AG10803 (cell line): ENCODE measurements at places on chromosomes 5 and 9.
A peak's percentile ranks its signal among the peaks of the same experiment; 100 is the strongest.

DNA sequence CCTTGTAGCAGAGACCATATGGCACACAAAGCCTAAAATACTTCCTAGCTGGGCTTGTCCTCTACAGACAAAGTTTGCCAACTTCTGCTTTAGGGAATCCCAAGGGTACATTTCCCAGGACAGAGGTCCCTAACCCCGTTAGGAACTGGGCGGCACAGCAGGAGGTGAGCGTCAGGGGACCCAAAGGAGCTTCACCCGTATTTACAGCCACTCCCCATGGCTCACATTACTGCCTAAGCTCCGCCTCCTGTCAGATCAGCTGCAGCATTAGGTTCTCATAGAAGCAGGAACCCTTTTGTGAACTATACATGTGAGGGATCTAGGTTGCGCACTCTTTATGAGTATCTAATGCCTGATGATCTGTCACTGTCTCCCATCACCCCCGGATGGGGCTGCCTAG lies 88.5 kb upstream of the TRPM3 start:
- no peak for DNase-seq

DNA sequence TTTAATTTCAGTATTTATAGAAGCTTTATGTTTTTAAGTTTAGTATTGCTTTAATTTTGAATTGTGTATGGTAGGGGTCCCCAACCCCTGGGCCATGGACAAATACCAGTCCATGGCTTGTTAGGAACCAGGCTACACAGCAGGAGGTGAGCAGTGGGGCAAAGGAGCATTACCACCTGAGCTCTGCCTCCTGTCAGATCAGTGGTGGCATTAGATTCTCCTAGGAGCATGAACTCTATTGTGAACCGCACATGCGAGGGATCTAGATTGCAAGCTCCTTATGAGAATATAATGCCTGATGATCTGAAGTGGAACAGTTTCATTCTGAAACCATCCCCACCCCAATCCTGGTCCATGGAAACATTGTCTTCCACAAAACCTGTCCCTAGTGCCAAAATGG lies 1.9 kb downstream of the C5 start:
- DNase-seq, result no peak

DNA sequence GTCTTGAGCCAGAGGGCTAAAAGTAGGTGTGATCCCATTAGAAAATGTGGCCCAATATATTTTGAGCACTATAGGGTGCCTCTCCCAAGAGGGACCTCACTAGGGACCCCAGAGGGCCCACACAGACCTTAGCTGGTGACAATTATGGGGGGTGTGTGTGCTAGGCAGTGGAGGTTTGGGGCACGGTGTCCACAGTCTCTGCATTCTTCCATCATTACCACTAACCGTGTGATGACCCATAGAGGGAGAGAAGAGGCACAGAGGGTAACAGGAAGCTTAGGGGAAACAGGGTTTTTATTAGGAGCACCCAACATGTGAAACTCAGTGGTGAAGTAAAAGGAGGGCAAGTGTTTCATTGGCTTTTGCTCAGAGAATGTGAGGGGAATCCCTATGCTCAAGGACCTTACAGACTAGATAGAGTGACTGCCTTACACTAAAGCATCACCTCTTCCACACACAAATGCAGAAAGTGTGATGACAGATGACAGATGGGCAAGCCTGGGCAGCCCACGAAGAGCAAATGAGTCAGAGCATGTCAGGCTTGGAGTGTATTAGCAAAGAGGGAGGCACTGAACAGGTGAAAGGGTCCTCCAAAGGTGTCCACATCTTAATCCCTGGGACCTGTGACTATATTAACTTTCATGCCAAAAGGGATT lies 2.5 kb upstream of the ACTL7A start:
- no peak for DNase-seq

GRCh38 chr5:53164478-53165165 lies 55.1 kb upstream of the MOCS2 start:
- no peak for DNase-seq

DNA sequence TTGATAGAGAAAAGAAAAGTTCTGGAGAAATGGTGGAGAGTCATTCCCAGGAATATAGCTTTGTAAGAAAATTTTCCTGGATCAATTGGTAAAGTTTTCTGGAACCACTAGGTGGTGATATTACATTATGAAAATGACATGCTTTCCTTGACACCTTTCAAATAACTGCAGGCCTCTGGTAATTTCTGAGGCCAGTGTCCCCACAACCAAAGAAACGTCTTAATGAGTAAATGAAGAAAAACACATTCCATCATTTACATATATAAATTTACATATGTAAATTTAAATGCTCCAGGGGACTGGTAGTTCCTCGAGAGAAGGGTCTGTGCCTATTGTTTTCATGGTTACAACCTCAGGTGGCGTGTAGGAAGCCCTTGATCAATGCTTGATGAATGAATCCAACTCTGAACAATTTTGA lies 17.2 kb upstream of the RGS3 start:
- peak; percentile 54 for DNase-seq

- no peak for DNase-seq
Observed at GRCh38 chr9:125189011-125189360, 617 bp downstream of the PPP6C start.

GRCh38 chr5:103624675-103625074 lies 62.1 kb upstream of the NUDT12 start:
- no peak for DNase-seq

- DNase-seq, result no peak
Observed at GRCh38 chr9:37100327-37100726, 20.0 kb upstream of the ZCCHC7 start.

DNA sequence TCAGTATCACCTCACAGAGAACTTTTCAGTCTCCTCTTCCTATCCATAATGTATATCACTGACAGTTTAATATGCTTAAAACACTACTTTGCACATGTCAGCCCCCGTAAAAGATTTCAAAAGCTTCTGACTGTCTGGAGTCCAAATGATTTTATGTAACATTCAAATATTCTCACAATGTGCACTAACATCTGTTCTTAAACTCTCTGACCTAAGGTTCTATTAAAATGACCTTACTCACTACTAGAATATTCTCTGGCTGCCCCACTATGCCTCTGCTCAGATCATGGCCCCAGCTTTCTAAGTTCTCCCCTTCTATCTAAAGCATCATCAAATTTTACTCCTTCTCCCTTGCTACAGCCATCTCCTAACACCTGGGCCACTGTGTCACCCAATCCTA lies 52.5 kb downstream of the AP3B1 start:
- DNase-seq, result peak; percentile 38

DNA sequence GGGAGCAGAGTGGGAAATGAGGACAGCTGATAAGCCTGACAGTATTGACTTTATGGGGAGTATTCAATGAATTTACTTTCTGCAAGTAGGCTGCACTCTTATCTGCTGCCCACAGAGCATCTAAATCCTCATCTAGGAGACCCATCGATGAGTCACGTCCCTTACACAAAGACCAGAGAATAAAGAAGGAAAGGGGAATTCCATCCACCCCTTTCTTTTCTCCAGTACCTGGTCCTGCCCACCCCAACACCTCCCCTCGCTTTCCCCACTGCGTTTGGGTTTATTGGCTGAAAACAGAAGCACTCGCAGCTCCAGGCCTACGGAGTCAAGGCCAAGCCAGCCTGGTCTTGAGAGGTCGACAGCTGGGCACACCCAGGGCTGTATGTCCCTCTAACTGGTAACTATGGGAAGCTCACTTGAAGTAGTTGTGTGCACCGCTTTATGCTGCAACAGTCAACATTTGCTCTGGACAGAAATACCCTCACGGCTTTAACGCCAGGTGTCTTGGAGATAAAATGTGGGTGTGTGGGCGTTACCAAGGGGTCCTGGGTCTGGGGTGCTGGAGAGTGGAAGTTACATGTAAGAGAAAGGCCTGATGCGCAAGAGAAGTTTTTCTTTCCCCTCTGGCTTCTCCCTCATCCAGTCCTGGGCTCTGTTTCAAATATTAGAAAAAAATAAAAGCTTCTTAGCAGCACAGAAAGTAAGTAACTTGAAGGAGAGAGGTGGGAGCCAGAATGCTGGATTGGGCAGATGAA lies 14.5 kb upstream of the TAL2 start:
- no peak for DNase-seq

- peak; percentile 11 for DNase-seq
Observed at GRCh38 chr5:92505145-92505544, 1075.9 kb downstream of the NR2F1-AS1 start.

DNA sequence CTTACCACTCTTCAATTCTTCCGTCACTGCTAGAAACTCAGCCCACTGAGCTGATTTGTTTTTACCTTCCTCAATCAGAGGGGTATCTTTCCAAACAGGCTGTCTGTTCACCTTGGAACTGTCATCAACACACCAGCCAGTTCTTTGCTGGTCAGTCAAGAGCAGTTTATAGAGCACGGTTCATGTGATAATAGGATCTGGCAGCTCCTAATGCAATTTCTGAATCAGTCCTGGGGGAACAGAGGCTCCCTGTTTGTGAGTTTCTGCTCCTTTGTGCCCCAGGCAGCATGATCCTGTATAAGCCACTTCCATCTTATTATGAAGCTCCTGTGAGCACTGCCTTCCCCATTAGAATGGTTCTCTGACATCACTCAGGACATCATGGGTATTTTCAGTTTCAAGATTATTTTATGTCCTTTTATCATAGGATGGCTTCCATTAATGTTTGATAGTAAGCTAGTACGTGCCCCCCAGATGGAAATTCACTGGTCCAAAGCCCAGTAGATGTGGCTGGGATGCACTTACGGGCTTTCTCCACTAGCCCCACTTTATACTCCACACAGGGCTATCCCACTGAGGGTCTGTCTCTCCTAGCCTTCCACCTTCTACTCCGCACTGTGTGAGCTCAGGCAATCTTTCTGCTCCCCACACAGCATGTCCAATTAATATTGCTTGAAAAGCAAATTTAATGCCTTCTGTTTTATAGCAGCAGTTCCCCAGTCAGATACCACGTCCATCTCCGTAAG lies 85.5 kb upstream of the SPIN1 start:
- DNase-seq, result no peak

- no peak for DNase-seq
Observed at GRCh38 chr5:33769196-33769595, 122.6 kb downstream of the ADAMTS12 start.

DNA sequence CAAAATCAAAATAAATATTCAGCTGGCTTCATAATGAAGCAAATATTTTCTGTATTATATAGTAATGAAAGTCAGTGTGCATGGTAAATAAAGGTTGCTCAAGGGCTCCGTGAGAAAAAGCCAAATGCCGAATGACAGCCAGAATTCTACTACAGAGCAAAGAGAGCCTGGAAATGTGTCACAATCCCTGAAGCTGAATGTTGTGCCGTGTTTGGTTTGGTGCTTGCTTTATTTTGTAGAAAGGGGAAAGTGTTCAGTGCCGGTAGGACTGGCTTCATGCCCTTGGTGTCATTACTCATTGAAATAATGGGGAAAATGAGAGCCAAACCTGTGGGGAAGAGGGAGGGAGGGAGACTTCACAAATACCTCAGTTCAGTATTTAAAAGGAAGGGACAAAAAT lies 26.8 kb upstream of the ADAMTSL1 start:
- DNase-seq, result peak; percentile 82

GRCh38 chr5:77935506-77936364 lies 159.6 kb upstream of the TBCA start:
- DNase-seq, result peak; percentile 61

- peak; percentile 92 for DNase-seq
Observed at GRCh38 chr5:132751444-132751843, 4.2 kb downstream of the CCNI2 start.

GRCh38 chr5:2740051-2740875 lies 11.2 kb downstream of the IRX2 start:
- peak; percentile 18 for DNase-seq

DNA sequence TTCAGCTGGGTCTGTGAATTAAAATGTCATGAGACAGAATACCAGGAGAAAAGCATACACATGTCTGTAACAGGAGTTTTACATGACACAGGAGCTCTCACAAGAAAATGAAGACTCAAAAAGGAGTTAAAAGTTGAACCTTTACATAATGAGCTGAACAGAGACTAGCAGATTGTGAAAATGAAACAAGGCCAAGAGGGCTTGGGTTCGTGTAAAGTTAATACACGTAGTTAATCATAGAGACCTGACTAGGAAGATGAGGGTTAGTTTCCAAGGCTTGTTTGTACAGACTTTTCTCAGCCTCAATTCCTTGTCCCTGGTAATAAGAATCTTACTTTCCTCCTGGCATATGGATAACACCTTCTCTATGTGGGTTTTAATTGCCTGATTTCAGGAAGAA lies 1294.0 kb downstream of the MAT2B start:
- no peak for DNase-seq

DNA sequence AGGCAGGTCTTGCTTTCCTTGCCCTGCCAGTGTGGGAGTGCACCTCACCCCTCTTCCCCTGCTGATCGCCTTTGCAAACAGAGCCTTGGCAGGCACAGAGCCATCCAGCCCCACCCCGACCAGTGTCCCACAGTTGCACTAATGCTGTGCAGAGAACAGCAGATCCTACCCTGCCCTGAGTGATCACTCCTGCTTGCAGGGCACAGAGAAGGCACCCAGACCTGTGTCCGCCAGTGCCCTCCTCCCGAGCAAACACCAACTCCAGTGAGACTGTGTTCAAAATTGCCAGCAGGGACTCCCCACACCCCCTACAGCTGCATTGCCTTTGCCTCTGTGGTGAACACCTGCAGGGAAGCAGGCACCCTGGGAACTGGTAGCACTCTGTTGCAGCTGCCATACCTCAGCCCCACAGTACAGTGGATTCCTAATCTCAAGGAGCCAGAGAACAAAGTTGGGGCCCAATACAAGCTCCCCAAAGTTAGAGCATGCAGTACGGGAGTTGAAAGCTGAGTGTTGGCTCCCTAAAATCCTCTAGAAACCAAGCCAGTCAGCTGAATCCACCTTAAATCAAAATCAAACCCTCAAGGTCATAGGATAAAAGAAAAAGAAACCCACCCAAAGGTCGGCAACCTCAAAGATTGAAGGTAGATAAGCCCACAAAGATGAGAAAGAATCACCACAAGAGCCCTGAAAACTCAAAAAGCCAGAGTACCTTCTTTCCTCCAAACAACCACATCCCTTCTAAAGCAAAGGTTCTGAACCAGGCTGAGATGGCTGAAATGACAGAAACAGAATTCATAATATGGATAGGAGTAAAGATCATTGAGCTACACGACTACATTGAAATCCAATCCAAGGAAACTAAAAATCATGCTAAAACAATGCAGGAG lies 92.9 kb upstream of the PIK3R1 start:
- DNase-seq, result no peak

DNA sequence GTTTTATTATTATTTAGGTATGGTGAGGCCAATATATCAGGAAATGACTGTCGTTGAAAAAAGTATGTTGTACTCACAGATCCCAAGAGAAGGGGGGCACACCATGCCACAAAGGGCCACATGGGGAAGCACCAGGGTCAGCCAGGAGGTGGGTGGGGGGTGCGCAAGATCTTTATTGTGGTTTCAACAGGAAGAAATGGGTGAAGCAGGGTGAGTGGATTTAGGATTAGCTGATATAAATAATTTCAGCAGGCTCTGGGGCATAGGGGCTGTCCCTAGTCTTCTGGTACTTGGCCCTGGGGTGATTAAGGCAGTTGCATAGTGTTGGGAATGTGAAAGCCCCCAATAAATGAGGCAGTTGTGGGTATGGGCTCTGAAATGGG lies 8.6 kb downstream of the PDCD1LG2 start:
- no peak for DNase-seq

DNA sequence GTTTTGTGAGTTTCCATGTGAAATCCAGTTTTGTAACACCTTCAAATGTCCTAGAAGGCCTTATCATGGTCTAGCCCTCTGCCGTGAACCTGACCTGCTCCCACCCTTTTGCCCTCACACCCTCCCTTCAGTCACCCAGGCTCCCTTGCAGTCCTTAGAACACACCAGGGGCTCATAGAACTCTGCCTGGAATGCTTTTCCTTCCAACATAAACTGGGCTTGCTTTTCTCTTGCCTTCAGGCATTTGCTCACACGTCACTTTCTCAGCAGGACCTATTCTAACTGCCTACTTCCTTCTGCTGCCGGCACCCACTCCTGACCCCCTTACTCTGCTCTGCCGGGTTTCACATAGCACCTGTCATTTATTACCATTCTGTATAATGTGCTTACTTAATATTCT lies 111.9 kb downstream of the PDE8B start:
- DNase-seq, result no peak
